ENCODE measurements at places on chromosomes 7 and 10.
A peak's percentile ranks its signal among the peaks of the same experiment; 100 is the strongest.

DNA sequence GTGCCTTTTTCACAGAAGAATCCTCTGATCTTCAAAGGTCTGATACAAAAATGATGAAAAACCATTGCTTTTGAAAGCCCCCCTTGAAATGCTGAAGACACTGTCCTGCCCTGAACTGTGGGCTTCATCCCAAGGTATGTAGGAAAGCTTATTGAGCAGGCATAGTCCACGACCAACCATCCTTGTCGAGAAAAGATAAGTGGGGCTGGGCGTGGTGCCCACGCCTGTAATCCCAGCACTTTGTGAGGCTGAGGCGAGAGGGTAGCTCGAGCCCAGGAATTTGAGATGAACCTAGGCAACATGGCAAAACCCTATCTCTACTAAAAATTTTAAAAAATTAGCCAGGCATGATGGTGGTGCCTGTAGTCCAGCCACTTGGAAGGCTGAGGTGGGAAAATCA, 25.6 kb downstream of the TACR2 start:
- no peak for DNase-seq

- no peak for DNase-seq
These were observed 5.6 kb upstream of the ASB4 start for GRCh38 chr7:95479992-95480624.

DNA sequence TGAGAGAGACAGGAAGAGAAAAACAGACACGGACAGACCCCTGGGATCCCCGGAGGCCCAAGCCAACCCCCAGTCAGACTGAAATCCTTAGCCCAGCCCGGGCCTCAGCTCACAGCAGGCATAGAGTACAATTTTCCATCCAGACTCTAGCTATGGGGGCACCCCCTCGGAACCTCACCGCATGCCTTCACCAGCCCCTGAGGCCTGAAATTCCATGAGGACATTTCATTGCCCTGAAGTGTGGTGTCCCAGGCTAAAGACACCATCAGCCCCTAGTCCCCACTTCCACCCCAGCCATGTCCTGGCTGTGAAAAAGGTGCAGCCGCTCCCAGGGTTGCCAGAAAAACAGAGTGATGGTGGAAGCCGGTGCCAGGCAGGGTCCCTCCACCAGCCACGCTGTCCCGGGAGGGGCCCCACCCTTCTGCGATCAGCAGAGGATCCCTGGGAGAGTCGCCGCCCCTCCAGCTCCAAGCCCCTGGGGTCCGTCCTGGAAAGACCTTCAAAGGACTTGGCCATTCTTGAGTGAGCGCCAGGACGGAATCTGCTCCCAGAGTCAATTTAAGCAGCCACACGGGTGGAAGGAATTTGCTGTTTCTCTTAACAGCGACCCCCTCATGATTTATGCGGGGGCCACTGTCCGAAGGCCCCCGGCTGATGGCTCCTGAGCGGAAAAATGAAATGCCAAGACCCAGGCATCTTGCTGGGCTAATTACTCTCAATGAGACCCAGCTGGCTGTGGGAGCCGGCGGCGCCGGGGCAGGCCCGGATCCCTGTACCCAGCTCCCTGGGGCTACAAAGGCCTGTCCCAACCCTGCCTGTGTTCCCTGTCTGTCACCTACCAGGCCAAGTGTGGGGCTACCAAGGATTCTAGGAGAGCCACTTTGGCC, 23.2 kb downstream of the MYL10 start:
- DNase-seq, result no peak

DNA sequence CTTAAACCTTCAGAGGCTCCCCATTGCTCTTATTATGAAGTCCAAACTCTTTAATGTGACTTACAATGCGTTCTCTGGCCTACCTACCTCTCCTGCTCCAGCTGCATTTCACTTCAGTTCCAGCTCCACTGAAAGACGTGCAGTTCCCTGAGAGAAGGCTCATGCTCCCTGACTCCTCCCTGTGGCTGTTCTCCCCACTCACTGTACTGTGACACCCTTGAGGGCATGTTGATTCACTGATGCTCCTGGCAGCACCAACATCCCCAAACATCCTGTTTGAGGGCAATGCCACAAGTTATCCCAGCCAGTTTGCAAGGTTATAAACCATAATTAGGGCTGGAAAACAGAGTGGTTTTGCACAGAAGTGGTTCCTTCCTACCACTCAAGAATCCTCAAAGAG, 111.2 kb downstream of the LSM5 start:
- DNase-seq, result no peak

GRCh38 chr7:30519122-30519521, 14.5 kb upstream of the GGCT start:
- DNase-seq, result no peak

DNA sequence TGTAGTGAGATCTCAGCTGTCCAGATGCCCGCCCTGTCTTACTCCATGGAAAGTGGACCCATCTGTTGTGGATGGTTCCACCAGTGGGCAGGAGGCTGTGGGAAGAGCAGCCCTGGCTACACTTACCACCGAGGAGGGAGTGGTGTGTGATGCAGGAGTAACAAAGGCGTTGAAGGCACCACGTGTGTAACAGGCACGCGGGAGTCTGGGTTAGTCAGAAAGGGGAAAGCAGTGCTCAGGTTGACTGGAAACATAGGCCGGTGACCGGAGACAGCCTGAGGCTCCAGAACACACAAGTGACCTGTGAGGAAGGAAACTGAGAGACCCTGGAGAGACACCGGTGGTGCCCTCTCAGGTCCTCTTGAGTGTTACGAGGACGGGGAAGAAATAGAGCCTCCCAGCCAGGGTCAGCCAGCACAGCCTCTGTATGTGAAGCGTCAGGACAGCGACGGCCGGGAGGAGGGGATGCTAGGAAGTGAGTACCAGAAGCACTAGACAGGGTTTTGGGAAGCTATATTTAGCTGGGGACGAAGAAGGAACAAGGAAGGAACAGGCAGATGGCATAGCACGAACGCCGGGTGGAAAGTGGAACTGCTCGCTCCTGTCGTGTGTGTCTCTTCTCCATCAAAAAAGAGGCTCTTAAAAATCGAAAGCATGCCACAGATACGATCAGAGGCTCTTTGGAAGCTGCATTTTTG, 51.7 kb downstream of the DAGLB start:
- DNase-seq, result no peak

- no peak for DNase-seq
These were observed 158.0 kb downstream of the WDR37 start for GRCh38 chr10:1214071-1214675.

GRCh38 chr7:157893535-157894044, 556.8 kb downstream of the DNAJB6 start:
- no peak for DNase-seq

GRCh38 chr10:113945075-113945686, 90.7 kb downstream of the NHLRC2 start:
- DNase-seq, result no peak

DNA sequence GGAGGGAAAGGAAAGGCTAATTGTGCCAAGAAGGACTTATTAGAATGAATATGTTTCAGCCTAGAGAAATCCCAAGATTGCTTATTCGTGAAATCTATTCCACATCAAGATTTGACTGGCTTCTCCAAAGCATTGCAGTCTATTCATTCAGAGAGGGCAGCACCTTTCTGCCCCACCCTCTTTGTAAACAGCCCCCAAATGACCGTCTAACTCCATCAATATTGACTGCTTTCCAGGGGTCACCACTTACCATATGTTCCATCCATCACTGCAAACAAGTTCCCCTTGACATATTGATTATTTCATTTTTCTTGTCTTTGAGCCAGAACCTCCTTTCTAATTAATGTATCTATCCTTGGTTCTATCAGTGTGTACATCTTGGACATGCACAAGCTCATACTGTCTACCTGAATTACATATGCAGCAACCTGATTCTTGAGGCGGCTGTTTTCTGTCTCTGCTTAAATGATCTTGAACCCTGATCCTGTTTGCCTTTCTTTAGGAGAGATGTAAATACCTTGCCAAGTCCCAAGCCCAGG, 44.2 kb upstream of the PTER start:
- DNase-seq, result no peak

DNA sequence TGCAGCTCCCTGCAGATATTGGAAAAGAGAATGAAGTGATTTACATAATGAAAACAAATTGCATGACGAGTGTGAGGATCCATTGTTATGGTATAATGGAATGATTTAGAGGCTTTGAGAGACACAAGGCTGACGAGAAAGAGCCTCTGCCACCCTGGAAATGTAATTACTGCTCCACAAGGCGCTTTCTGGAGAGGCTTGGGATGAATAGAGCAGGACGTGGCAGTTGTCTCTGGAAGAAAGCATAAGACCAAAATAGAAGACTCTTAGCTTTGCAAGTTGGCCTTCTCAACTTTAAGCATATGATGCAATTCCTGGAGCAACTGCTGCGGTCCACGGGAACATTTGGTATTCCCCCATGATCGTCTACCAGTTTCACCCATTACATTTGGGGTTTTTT, 181.9 kb upstream of the TCF7L2 start:
- no peak for DNase-seq

- DNase-seq, result peak; percentile 77
These were observed 20.7 kb upstream of the ZMIZ1 start for GRCh38 chr10:79047875-79048638.
